Renal pelvis (tissue), 12 donors: ENCODE measurements at places on chromosomes 7 and 10.
A peak's percentile ranks its signal among the peaks of the same experiment; 100 is the strongest.

DNA sequence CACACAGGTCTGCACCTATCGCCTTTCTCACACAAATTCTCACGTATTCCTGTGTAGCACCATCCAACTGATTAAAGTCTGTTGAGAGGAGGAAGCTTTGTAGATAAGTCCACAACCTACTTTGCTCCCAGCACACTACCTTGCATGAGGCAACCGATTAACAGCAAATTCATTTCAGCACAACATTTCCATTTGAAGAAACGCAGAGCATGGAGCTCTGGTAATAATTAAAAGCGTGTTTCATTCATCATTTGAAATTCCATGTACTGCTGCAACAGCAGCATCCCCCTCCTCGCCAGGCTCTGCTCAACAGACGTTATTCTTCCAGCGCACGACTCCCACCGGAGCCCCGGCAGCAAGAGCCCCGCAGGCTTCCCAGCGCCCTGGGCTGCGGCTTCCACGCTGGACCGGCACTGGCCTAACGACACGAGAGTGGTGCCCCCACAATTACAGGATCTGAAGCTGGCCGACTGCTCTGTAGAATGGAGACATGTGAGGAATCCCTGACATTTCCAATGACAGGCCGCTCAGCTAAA lies 118.8 kb downstream of the DIP2C start:
- DNase-seq, result no peak

GRCh38 chr10:99870123-99870730 lies 87.8 kb downstream of the ABCC2 start:
- DNase-seq, result no peak

- DNase-seq, result no peak
Observed at GRCh38 chr10:87619705-87620104, 40.0 kb upstream of the PAPSS2 start.

DNA sequence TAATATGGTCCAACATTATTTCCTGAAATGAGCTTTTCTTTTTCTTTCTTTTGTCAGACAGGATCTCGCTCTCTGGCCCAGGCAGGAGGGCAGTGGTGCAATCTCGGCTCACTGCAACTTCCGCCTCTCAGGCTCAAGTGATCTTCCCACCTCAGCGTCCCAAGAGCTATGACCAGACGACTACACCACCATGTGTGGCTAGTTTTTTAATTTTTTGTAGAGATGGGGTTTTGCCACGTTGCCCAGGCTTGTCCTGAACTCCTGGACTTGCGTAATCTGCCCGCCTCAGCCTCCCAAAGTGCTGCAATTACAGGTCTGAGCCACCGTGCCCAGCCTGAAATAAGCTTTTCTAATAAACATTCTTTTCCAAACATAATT lies 48.6 kb downstream of the CUL2 start:
- no peak for DNase-seq

DNA sequence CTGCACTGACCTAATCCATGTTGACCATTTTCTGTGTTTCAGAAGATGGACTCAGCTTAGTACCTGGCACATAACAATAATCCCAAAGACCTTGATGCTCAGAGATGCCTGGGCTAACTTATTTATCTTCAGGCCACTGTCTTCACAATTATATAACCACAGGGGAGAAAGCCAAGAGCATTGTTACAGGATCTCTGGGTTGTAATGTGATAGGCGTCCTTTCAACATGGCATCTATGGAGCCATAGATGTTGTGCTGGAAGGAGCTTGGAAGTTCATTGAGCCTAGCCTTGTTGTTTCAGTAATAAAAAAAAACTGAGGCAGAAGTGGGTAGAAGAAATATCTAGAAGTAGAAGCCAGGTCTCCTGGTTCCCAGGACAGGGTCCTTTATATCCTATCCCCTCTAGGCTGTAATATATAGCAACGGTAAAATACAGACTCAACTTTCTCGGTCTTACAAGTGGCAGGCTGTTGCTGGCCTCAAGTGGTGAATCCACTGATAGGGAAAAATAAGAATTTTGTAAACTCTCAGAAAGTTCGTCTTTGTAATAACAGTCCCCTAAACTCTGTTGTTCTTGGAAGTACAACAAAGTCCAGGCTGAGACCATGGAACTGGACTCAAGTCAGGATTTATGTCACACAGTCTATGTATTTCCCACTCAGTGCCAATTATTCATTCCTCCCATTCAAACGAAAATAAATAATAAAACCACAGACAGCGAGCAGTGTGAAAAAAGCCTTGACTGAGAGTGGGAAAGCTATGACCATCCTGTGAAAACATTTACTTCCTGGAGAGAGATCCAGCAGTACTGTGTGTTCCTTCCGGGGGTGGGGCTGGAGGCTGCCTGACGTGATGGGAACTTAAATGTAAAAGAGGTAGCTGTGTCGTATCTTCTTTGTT lies 277.6 kb downstream of the REEP3 start:
- DNase-seq, result peak; percentile 83

- no peak for DNase-seq
Observed at GRCh38 chr7:12291870-12292269, 80.8 kb downstream of the TMEM106B start.

- DNase-seq, result no peak
Observed at GRCh38 chr10:59872892-59873463, 33.4 kb downstream of the CCDC6 start.

- peak; percentile 66 for DNase-seq
Observed at GRCh38 chr10:86958901-86959736, 720 bp downstream of the SNCG start.

DNA sequence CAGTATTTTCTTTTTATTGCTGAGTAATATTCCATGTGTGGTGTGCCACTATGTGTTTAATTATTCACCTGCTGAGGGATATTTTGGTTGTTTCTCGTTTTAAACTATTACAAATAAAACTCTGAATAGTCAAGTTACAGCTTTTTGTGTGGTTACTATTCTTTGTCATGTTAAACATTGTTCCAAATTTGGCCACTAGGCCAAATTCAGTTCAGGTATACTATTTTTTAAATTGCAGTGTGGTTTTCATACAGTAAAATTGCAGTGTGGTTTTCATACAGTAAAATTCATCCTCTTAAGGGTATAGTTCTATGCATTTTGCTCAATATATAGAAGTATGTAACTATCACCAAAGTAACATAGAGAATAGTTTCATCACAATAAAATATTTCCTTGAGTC lies 97.4 kb upstream of the FAM3C start:
- no peak for DNase-seq

- no peak for DNase-seq
Observed at GRCh38 chr10:112383325-112383724, 9.4 kb downstream of the ACSL5 start.

DNA sequence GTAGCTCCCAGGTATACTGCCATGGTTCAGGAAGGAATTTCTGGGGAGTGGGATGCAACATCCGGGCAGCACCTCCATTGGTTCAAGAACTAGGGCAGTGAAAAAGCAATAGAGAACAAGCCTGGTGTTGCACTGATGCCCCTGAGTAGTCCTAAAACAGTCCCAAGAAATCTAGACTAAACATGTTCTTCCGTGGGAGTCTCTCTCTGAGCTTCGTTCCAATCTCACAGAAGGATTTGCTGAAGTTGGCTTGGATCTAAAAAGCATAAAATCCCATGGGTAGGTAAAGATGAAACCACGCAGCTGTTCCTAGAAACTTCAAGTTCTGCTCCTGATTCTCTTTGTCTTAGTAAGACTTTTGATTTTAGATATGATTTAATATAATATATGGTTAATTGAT lies 154.5 kb downstream of the PLXDC2 start:
- DNase-seq, result no peak

DNA sequence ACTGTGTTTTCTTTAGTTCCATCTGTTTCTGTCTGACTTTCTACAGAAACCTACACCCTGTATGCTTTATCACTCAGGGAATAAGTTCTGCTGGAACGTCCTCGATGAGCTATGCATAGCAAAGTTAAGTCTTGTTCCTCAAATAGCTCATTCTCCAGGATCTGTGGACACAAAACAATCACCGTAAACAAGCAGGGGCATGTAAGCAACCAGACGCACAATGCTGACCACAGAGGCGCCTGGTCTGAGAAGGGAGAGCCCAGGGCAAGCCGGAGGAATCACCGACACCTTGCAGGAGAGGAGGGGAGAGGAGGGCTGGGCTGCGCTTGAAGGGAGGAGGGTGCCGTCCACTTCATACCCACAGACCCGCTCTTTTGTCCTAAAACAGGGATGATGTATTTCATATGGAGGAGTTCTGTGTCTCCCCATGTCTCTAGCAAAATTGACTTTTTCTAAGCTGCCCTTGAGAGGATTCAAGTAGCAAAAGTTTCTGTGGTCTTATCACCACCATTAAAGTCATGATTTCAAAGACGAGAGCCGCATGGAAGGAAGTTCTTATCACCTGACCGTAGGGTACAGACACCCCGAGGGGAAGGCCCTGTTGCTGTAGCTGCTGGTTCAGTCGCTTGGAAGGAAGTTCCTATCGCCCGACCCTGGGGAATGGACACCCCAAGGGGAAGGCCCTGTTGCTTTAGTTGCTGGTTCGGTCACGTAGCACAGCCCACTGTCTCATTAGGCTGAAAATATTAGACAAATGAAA lies 14.3 kb downstream of the CALML3 start:
- no peak for DNase-seq

DNA sequence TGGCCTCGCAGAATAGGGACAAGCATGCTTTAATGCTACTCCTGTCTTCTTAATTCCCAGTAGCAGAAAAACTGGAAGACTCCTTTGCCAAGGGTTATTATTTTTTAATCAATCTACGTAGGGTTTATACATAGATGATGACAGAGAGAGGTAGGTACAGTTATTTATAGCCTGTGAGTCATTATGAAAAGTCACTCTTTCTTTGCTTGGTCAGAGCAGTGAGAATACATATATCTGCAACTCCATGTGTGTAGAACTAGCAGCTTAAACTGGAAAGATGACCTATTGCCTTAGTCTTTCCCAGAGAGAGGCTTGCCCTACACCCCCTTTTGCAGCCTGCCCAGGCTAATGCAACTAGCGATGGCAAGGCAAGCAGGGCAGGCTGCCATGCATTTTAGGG lies 1050.6 kb downstream of the NRG3 start:
- DNase-seq, result no peak

- peak; percentile 76 for DNase-seq
Observed at GRCh38 chr10:102835007-102835482, 2.2 kb downstream of the CYP17A1 start.

DNA sequence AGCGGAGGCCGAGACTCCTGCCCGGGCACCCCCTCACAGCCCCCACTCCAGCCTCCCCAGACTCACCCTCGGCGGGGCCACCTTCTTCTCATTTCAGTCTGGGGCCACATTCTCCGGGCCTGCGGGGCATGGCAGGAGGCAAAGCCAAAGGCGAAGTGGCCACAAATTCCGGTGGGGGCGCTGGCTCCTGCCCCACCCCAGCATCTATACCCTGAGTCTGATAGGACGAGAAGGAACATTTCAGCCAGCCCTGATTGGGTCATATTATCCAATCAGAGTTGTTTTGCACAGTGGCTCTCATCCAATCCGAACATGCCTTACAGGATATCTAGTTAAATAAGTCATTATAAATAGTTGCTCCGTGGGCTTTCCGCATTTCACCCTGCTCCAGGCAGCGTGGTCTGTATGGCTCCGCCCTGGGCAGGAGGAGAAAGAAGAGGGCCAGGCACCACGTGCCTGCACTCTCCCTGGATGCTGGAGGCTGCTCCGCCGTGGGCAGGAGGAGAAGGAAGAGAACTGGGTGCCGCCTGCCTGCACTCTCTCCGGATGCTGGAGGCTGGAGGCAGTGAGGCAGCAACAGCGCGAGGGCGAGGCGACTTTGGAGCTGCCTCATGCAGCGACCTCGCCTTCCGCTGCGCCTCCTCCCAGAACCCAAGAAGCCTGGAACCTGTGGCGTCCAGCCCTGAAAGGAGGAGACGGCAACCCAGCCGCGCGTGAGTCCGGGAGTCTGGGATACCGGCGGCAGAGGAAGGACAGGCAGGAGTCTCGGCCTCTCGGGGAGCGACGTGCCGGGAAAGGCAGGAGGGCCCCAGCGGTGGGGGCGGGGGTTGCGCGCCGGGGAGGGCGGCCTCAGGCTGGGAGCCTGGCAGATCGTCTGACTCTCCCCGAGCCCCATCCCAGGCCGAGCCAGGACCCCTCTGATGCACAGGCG lies 162.9 kb downstream of the ZNF33B start:
- no peak for DNase-seq

- no peak for DNase-seq
Observed at GRCh38 chr10:122639801-122640200, 59.8 kb downstream of the C10orf120 start.

GRCh38 chr10:4947635-4948596 lies 15.3 kb upstream of the AKR1C1 start:
- no peak for DNase-seq

DNA sequence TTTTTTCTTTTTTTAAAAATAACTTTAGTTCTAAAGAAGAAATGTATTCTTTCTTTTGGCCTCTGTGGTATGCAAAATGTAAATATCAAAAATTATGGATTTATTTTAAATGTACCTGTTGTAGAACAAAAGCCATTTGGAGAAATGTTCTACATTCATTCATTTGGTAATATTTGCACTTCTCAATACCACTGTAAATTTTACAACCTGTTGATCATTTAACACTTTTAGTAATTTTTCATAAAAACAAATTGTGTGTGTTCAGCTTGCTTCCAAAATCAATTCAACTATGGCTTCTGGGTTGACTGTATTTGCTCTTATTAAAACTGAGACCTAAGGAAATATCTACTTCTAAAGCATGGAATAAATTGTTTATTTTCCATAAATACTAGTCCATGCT lies 2.3 kb upstream of the IGF2BP3 start:
- no peak for DNase-seq

DNA sequence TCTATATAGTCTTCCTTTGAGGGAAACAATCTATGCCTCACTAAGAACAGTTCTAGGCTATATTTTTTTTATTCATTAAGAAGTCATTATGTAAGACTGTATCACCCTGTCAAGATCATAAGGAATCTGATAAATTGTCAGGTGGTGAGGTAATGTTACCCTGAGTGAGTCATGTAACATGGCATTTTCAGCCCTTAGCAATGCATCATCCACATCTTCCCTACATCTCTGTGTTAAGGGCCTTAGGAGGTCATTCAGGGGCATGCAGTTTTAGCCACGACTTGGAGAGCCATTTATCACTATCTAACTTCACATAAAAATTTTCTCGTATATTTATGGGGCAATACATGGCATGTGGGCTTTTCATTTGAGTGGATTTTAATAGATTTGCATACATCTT lies 924.5 kb upstream of the MBL2 start:
- no peak for DNase-seq

- DNase-seq, result no peak
Observed at GRCh38 chr10:35058134-35058533, 32.0 kb downstream of the CUL2 start.

DNA sequence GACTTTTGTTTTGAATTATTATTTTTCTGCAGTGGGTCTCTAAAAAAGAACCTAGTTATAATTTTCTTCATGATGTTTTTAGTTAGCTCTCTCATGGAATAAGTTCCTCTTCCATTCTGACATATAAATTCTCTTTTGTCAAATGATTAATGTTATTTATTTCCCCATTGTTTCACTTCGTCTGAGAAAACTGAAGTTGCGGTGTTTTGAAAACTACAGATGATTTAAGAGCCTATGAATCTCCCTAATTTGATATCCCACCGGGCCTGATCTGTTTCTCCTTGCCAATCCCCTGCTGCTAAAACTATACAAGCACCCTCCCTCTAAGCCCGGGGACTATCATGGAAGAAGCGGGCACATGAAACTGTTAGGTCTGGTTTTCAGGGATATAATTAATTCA lies 41.4 kb downstream of the HTR7 start:
- no peak for DNase-seq

- no peak for DNase-seq
Observed at GRCh38 chr10:91344117-91344856, 65.9 kb upstream of the HECTD2 start.

GRCh38 chr10:119161680-119162451 lies 3.6 kb downstream of the SFXN4 start:
- peak; percentile 57 for DNase-seq
